ENCODE measurements at places on chromosomes 4 and X. TPM values are rescaled to one million over a fixed set of nuclear protein-coding genes. Genes with fewer than 3 reads are reported as not detected.

TBC1D14 gene
- 42.1 TPM for polyA plus RNA-seq

GRCh38 chr4:56424697-56425514, 10.5 kb downstream of the PPAT start:
- no peak for DNase-seq

GRCh38 chrX:84830836-84831235, 172.8 kb upstream of the APOOL start:
- no peak for DNase-seq

ACOX3 gene
- 19.9 TPM for polyA plus RNA-seq

GRCh38 chr4:85929961-85930665, 429.7 kb downstream of the MAPK10 start:
- peak; percentile 19 for DNase-seq

- DNase-seq, result no peak
These were observed 711 bp downstream of the PNMA6E start for GRCh38 chrX:153400146-153401132.

DNA sequence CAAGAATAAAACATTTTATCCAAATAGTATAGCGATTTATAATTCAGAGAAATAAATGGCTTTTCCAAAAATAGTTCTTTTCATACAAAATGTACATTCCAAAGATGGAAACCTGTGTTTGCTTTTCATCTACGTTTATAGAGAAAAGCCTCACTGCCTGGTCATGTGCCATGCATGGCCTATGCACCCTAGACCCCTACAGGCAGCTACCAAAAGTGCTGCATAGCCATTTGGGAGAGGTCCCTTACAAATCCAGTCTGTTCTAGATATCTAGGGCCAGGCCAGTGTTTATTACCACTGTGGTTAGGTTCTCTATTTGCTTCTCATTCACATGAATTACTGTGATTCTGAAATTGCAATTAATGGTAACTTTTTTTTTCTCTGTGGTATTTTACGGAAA, 17.2 kb downstream of the HMGB2 start:
- DNase-seq, result no peak

GRCh38 chr4:107780665-107781064, 44.1 kb upstream of the SGMS2 start:
- DNase-seq, result no peak

SASH3 gene
- polyA plus RNA-seq, result 4.5 TPM

GRCh38 chr4:71689822-71690221, 94.1 kb downstream of the GC start:
- no peak for DNase-seq

DNA sequence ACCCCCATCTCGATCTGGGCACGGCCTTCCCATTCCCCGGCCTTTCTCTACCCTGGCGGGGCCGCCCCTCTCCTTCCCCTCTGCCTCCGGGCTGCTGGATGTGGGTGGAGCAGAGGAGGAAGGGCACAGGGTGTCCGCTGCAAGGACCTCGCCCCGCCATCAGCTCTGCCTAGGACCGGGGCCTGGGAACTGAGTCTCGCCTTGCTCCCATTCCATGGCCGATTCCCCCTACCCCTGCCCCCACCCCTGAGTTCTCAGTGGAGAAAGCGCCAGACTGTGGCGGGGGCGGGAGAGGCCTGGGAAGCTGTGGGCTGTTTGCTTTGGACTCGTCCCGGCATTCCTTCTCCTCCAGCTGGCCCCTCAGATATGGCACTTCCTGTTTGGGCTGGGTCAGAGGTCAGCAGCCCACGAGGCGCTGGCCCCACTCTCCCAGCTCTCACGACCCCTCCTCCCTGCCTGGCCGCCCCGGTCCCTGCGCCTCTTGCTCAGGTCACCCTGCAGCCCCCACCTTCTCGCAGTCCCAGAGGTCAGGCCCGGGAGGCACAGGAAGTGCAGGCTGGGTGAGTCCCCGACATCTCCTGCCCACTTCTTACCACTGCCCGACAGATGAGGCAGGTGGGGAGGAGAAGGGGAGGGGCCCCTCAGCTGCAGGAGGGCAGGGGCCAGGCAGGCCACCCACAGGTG, 6.4 kb upstream of the BGN start:
- DNase-seq, result no peak

DNA sequence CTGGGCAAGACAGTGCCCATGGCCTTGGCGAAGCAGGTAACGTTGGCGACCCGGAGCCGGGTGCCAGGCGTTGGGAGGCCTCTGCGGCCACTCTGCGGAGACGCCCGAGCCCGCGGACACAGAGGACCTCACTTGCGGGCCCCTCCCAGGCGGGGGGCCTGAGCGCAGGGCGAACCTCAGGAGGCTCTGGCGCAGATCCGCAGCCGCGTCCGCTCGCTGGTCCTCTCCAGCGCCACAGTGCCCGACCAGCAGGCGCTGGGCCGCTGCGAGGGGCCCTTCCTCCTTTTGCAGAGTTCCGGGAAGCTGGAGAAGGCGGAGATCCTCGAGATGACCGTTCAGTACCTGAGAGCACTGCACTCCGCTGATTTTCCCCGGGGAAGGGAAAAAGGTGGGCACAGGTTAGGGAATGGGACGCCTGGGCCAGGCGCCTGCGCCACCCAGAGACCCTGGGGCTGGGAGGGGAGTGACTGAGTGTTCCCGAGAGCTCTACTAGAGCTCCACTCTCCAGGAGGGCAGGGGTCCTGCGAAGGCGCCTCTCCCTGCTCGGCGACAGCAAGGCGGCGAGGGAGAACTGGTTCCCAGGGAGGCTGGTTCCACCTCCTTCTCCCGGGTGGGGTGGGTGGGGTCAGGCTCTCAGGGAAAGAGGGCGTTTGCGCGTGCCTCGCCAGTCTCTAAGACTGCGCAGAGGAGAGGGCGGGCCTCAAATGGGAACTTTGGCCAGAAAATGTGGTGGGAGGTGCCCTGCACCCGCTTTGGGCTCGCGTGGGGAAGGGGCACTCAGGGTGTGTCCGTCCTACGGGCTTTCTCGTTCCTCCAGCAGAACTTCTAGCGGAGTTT, 1.4 kb downstream of the HELT start:
- DNase-seq, result no peak

MCF2 gene
- polyA plus RNA-seq, result 0.08 TPM

FAM184B gene
- polyA plus RNA-seq, result 0.17 TPM

DNA sequence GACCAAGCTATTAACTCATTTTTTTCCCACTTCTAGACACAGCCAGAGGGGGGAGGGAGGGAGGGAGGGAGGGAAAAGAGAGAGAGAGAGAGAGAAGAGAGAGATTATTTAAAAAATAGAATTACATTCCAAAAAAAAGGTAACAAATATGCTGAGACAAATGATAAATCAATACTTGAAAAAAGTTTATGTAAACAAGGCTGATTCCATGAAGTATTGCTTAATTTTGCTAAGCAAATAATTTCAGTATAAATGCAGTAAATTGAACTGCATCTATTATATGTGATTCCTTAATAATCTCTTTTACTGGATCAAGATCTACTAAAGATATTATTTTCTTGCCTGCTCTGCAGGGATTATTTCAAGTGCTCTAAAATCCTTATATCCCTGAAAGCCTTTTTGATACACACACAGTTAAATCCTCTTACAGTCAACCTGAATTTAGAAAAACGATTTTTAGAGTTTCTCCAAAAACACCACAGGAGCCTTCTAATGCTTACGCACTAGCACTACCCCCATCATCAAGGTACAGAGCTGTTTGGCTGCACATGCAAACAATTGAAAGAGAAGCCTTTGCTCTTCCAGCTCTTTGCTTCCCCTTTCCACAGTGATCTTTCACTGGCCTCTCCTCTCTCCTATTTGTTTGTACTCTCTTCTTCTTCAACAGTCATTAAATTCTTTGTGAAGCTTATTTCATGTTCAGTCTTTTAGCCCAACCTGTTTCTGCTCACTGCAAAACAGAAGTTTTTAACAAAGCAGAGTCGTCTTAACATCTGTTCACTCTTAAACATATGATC, 426.3 kb upstream of the FAM241A start:
- DNase-seq, result no peak

SLITRK2 gene
- polyA plus RNA-seq, result 4.9 TPM

- no peak for DNase-seq
These were observed 7.7 kb downstream of the ENOX2 start for GRCh38 chrX:130895299-130895698.

GRCh38 chrX:151754641-151755215, 20.2 kb downstream of the CNGA2 start:
- DNase-seq, result no peak

DNA sequence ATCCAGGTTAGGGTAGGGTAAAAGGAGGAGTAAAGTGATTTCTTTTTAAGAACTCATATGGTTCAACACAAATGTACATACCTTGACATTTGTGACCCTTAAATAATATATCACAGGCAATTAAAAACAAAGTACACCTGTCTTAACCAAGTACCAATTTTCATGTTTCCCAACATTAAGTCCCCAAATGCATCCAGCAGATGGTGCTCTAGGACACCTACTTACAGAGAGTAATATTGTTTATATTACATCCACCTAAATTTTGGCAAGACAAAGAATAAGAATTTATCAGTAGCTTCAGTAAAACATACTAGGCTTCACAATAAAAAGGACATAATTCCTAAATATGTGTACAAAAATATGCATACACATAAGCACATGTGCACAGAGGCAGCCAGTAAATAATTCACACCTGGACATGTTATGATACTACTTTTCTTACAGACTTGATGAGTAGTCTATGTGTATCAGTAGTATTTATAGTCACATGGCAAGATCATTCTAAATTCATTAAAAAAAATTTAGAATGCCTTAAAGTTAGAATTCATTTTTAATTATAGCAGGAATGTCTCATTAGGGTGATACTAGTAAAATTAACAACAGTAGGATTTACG, 219.7 kb downstream of the DCLK2 start:
- peak; percentile 65 for DNase-seq

GRCh38 chr4:2646396-2647149, 109.6 kb downstream of the TNIP2 start:
- no peak for DNase-seq

- no peak for DNase-seq
These were observed at the start of gene NOX1 for GRCh38 chrX:100874325-100874724. TSS of gene NOX1 (minus strand) at chrX:100874359. CDS start at chrX:100874139, 220 bp downstream.

MBNL3 gene
- polyA plus RNA-seq, result 20.4 TPM

GRCh38 chr4:76809594-76810305, 88.2 kb downstream of the SOWAHB start:
- DNase-seq, result no peak

DNA sequence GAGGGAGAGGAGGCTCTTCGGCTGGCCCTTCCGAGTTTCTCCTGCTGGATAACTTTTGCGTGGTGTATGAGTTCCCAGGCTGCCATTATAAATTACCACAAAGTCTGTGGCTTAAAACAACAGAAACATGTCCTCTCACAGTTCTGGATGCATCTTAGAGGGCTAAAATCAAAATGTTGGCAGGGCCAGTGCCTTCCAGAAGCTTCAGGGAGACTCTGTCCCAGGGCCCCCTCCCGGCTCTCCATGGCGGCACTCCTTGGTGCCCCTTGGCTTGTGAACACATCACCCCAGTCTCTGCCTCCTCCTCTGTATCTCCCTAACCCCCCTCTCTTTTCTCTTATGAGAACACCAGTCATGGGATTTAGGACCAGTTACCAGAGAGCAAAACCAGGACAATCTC, 23.3 kb upstream of the PPP2R2C start:
- DNase-seq, result no peak

MAGEE1 gene
- 5.3 TPM for polyA plus RNA-seq

DNA sequence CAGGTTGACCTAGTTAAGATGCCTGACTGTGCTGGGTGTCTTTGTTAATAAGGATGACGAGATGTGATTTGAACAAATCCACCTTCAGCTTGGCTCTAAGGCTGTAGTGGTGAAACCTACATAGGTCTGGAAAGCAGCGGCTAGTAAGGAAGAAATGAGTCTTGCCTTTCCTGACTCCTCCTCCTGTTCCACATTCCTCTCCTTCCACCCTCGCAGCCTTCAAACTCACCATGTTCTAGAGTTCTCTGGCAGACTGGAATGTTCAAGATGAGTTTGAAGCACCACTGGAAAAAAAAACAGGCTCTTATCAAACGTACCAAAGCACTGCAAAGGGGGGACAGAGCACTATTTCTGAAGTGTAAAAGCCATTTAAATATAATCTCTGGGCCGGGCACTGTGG, 395.4 kb downstream of the BMPR1B start:
- DNase-seq, result no peak

HS6ST2 gene
- polyA plus RNA-seq, result 20.4 TPM

DNA sequence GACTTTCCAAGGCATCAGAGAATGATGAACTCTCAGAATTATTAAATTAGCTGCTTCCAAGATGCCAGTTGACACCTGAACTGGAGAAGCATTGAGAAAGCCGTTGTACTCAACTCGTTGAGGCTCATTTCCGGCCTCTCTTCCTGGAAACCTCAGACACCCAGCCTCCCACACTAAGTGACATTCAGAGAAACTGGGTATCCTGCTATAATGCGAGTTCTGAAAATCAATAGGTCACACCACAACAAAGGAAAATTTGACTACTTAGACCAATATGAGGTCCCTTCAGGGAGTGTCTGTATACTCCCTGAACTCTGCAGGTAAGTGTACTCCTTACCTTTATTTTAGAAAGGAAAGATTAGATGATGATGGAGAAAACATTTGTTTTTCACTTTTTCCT, 51.2 kb downstream of the ENPEP start:
- DNase-seq, result no peak

DNA sequence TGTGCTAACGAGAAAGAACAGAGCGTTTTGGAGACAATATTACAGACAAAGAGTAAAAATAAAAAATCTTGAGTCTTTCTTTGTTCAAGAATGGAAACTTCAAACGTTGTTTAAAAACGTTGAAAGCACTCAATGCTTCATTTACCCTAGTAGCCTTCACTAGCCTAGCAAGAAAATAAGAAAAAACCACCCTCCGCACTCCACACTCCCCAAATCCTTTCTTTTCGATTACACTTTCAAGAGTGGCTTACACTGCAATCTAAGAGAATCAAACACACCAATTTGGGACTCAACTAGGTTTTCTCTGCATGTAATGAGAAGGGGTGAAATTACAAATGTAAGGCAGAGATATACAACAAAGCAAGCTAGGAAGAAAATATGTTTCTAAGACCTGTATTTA, 4.7 kb downstream of the TMSB4X start:
- DNase-seq, result no peak

- no peak for DNase-seq
These were observed 9.2 kb downstream of the HOPX start for GRCh38 chr4:56671860-56672259.

AADAT gene
- 52.6 TPM for polyA plus RNA-seq

GRCh38 chr4:170872794-170873193, 783.0 kb upstream of the AADAT start:
- no peak for DNase-seq

- DNase-seq, result no peak
These were observed 14.7 kb downstream of the GRPR start for GRCh38 chrX:16138108-16138427.
